ENCODE measurements at places on chromosomes 4 and X.
A peak's percentile ranks its signal among the peaks of the same experiment; 100 is the strongest.

DNA sequence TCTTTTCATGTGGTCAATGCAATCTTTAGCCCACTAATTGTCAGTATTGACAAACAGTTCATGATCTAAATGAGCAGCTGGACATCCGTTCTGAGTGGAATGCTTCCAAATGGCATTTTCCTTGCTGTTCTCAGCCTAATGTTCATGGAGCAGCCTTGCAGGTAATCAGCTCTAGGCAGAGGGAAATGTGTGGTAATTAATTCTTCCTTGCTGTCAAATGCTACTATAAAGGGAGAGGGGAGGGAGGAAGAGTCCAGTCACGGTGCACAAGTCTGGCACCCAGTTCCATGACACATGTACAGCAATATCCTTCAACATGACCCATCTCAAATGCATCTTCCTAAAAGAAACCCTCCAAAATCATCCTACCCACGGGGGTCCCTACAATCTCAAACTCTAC is 88.5 kb downstream of the LDB2 start:
- DNase-seq = no peak

DNA sequence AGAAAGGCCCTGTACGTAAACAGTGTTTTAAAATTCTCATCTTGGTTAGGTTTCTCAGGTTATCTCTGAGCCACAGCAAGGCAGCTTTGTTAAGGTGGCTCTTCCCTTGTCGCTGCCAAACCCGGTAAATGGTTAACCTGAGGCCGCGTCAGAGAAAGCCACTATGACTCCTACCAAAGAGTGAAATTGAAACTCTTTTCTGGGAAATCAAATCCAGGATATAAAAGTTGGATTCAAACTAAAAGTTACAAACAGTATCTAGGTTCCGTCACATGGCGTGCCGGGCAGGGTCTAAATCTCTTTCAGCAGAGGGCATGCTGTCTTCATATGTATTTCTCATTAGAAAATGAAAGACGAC is 433 bp downstream of the MMAA start:
- DNase-seq = peak; percentile 72

GRCh38 chrX:100662170-100662569 is 18.2 kb downstream of the SRPX2 start:
- DNase-seq = no peak

DNA sequence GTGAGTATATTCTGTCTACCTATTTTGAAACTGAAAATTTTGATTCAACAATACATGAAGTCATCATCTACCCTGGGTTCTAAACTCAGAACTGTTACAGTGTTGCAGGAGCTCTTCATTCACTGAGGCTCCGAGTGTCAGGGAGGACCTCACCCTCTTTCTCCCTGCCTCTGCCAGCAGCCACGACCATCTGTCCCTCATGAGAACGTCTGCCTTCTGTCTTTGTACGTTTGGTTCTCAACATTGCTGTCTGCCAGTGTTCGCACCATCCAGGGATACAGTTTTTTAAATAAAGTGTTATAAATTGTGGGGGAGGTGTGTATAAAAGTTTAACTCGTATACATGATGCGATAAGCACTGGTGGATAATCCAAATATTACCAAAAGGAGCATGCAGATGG is 55.5 kb downstream of the TRAPPC11 start:
- DNase-seq = no peak

GRCh38 chr4:113744667-113745240 is 16.8 kb downstream of the CAMK2D start:
- DNase-seq = no peak

- DNase-seq = no peak
Measured at GRCh38 chr4:144591401-144591800, 54.6 kb upstream of the HHIP start.

- no peak for DNase-seq
Measured at GRCh38 chr4:141912831-141913230, 276.4 kb downstream of the IL15 start.

DNA sequence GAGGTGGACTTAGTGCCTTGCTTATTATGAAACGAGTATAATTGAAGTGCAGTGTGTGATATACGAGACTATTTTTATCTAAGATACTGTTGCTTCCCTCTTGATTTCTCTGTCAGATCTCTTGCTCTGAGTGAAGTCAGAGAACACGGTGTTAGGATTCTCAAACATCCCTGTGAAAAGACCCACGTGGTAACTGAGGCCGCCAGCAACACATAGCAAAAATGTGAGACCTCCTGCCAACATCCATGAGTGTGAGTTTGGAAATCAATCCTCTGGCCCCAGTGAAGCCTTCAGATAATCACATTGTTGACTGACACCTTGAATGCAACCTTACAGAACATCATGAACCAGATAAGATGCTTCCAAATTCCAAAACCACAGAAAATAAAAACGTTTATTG is 954.4 kb downstream of the FAT4 start:
- no peak for DNase-seq

DNA sequence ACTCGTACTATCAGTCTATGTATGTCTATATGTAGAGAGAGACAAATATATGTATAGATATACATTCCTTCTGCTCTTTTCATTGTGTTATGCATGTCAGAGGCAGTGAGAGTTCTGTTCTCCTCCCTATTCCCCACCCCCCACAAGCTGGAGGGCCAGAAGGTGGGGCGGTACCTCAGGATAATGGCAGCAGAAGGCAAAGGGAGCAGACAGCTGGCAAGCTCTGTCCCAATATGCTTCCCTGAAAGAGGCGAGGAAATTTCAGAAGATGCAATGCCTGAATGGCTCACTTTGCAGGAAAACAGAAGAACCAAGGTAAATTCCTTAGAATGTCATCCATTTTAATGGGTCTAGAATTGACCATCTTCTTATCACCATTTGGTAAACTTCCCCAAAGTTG is 114.4 kb downstream of the NAA11 start:
- DNase-seq = no peak

GRCh38 chrX:155612312-155613224 is at the start of gene TMLHE:
Gene TMLHE (minus strand): TSS chrX:155612952. CDS start chrX:155545276, 67,676 bp downstream.
- peak; percentile 85 for DNase-seq

GRCh38 chr4:15318621-15319348 is 109.0 kb upstream of the C1QTNF7 start:
- DNase-seq = no peak

- DNase-seq = no peak
Measured at GRCh38 chrX:104122829-104123228, 10.5 kb downstream of the ZCCHC18 start.

DNA sequence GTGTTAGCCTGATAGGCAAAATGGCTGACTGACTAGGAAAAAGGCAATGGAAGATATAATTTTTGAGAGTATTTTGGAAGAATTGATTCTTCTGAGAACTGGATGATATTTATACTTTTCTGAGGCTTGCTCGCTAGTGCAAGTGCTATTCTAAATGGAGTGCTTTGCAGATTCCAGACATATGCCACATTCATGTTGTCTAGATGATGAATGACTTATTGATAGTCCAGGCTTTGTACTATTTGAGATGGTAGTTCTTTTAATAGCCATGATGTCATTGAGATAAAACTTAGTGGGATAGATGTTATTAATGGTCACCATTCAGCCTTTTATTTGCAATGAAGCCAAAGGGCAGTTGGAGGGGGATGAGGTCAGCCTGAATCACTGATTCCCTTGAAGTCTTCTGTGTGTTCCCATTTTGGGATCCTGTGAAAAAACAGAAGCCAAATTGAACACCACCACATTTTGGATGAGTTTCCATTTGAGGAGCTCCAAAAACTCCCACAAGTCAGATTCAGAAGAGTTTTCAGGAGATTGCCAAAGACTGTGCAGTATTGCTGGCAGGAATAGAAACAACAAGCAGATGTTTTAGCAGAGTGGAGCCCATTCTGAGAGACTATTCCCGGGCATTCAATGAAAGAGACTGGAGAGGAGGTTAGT is 184.1 kb downstream of the IL1RAPL2 start:
- DNase-seq = no peak

DNA sequence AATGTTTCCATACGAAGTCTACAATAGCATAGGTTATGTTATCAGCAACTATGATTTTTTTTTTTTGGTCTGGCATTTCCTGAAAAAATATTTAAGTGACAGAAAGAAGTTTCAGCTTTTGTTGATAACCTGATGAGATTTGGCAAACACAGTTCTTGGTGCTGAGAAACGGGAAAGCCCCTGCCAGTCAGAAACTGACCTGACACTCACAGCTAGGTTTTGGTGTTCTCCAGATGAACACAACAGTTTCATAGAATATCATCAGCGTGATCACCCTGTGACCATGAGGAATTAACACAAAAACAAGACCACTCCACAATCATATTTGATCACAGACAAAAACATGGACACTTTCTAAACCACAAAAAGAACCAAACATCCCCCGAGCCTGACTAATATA is 152.5 kb upstream of the DCAF8L1 start:
- no peak for DNase-seq

- no peak for DNase-seq
Measured at GRCh38 chr4:85929961-85930665, 429.7 kb downstream of the MAPK10 start.

GRCh38 chr4:56505269-56506130 is at the start of gene ARL9:
Gene ARL9 (plus strand): TSS chr4:56505791. CDS start chr4:56505863, 72 bp downstream.
- peak; percentile 83 for DNase-seq

DNA sequence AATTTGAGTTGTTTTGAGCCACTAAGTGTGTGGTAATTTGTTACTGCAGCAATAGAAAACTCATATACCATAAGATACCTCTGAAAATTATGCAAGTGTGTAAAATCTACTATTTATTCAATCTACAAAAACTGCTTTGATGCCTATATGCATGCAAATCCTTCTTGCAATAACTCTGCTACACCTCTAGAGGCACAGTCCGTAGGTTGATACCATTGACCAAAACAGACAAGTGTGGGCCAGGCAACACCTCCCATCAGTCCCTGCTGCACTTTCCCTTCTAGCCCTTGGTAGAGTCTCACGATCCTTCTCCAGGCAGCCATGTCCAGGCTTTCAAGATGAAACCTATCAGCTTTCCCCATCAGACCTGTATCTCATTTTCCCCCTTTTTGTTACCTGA is 48.8 kb upstream of the FAM9A start:
- DNase-seq = no peak

DNA sequence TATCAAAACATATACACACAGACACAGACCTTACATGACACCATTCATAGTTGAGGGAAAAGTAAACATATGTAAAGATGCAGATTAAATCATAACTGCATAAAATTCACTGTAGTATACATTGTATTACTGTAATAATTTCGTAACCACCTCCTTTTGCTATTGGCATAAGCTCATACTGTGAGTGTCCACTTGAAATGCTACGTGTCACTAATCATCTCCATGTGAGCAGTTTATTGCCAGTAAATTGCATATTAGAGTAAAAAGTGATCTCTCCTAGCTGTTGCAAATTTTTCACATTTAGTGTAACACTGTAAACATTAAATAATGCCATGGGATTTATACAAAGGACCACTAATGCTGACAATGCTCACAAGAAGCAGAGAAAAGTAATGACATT is 256.7 kb upstream of the GNPDA2 start:
- DNase-seq = no peak

GRCh38 chrX:1025413-1025812 is 187.0 kb downstream of the CRLF2 start:
- peak; percentile 26 for DNase-seq

DNA sequence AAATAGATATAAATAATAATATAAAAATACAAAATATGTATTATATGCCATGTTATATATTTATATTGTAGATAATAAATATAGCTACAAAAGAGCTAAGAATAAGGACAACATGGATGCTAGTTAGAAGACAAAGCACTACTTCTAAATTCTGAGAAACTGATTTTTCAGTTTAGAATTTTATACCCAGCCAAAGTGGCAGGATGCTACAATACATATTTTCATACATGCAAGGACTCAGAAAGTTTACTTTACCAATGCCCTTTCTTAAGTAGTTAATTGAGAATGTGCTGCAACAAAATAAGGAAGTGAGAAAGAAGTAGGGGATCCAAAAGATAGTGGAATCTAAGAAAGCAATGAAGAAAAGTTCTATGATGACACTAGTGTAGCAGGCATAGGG is 64.5 kb downstream of the PDE5A start:
- DNase-seq = no peak

GRCh38 chrX:105662248-105662647 is 160.1 kb upstream of the NRK start:
- no peak for DNase-seq

GRCh38 chr4:8039290-8039689 is 99.6 kb upstream of the AFAP1 start:
- DNase-seq = no peak

DNA sequence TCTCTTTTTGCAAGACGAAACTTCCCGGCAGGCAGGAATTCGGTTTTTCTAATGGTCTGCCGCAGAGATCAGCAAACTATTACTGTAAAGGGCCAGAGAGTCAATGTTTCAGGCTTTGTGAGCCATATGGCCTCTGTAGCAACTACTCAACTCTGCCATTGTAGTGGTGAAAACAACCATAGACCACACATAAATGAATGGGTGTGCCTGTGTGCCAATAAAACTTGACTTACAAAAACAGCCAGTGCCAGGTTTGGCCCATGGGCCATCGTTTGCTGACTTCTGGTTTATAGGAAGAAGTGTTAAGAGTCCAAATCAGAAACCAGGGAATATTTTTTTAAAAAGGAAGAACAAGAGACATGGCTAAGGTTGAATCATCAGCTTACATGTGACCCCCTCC is 163.0 kb downstream of the SH3KBP1 start:
- no peak for DNase-seq

DNA sequence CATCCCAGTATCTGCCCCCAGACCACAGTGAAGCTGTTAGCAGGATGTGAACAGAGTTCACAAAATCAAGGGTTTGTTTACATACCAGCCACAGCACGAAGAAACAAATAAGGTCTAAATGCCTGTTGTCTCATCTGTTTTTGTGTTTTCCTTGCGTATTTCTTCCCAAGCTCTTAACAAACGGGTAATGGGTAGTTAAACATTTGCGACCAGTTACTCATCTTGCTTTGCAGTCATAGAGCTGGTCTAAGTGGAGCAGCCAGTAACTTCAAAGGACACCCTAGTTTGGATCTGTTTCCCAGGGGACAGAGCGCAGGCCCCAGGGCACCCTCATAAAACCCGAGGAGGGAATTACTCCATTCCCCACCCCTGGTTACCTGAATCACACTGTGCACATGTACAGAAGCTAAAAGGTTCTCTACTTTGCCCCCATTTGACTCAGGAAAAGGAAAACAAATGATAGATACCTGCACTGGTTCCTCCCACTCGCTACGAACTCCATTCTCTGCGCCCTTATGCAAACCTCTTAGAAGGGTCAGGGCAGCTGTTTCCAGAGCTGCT is 68.8 kb downstream of the MAML3 start:
- no peak for DNase-seq

GRCh38 chrX:149871940-149872339 is 9.0 kb upstream of the MAGEA8 start:
- DNase-seq = peak; percentile 68

DNA sequence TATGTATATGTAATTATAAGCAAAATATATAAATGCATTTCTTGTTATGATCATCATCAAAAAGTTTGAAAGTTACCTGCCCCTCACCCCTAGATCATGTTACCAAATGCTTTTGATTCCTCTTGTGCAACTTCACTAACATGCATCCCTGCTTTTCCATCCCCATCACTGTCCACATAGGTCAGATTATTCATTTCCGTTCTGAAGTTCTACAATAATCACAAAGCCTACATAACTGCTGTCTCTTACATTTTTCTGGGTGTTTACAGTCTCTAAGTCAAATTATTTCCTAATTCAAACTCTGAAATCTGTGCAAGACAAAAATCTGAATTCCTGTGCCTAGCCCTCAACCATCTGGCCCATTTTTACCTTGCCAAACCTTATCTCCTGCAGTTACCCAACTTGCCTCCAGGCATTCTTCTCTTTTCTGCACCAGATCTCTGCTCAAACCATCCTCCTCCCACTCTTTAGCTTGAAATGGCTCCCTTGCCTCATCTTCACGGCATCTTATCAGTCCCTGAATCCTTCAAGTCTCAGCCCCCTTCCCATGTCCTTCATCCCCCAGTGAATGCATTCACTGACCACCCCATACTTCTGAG is 42.4 kb upstream of the SLC39A8 start:
- no peak for DNase-seq

Measured in posterior vena cava (tissue), 2 donors.